SIG-M5 (cell line): ENCODE measurements at places on chromosomes 6 and 20.

GRCh38 chr6:83824388-83824801, 28.8 kb upstream of the RIPPLY2 start:
- no peak for DNase-seq

DNA sequence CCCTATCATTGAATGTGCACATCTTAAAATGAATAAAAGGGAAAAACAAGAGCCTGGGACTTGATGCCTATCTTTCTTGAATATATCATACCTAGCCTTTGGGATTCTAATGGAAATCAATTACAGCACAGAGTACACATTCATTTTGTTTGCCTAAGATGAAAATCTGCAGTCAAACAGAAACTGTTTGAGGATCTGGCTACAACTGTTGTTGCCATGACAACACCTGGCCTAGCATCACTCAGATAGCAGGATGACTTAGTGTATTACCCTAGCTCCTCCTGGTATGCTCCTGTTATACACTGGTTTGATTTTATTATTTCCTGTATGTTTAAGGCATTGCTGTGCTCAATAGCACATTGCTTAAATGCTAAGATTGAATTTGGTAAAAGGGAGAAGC, 71.5 kb upstream of the LAMP5 start:
- no peak for DNase-seq

- DNase-seq, result no peak
These were observed 23.6 kb downstream of the IL17A start for GRCh38 chr6:52209770-52210169.

- DNase-seq, result no peak
These were observed 30.5 kb downstream of the SLC22A23 start for GRCh38 chr6:3426091-3426926.

DNA sequence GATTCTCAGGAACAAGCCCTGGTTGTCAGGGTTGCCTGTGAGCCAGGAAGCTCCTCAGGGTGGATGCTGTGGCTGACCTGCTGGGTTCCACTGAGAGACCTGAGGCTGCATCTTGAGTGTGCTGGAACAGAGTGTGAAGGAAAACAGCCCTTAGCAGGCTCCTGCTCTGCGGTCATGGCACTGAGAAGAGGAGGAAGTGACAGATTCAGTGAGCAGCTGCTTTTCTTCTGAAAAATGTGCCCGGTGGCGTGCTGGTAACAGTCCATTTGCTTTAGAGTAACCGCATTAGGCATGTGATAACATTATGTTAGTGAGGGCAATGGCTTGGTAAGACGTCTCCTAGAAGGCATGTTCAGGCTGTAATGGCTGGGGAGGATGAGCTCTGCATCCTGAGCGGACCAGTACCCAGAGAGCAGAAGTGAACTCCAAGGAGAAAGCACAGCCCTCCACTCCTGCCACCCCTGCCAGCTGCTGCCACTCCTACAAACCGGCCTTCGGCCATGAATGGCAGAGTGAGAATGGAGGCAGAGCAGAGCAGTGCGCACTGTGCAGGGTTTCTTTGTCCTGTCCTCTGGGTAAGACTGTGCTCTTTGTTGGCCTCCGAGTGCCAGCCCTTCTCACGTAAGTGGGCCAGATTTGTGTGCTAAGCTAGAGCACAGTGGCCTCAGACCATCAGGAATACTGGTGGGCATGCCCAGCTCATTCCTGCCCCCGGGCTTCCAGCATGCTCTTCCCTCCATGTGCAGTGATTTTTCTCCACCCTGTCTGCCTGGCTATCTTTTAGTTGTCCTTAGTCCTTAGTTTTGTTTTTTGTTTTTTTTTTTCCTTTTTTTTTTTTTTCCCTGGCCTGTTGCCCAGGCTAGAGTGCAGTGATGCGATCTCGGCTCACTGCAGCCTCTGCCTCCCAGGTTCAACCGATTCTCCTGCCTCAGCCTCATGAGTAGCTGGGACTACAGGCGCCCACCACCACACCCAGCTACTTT, 98.1 kb upstream of the VSTM2L start:
- DNase-seq, result no peak

DNA sequence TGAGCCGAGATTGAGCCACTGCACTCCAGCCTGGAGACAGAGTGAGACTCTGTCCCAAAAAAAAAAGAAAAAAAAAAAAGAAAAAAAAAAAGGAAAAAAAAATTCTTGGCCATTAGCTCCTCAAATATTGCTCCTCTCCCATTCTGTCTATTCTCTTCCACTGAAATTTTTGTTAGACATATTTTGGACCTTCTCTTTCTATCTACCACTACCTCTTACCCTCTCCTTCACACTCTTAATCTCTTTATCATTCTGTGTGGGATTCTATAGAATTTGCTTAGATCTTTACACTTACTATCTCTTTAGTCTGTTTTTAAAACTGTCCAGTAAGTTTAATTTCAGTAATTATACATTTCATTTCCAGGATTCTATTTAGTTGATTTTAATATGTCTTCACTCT, 85.0 kb downstream of the IRAK1BP1 start:
- DNase-seq, result no peak

GRCh38 chr6:14459315-14459714, 341.7 kb downstream of the CD83 start:
- DNase-seq, result no peak

- DNase-seq, result no peak
These were observed 394 bp downstream of the AKAP12 start for GRCh38 chr6:151240036-151240685.

DNA sequence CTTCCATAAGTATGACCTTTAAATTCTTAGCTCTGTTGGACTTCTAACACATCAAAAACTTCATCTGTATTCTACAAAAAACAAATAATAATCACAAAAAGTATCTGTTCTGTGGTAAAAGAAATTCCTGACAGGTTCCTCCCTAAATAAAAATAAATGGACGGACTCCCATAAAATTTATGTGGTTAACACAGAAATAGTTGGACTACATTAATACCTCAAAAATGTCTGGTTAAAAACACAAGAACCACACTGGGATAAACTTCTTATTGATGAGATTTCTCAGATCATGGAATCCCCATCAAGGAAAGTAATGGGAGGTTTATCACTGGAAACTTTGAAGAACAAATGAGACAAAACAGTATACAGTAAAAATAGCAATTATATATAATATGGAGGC, 172.4 kb downstream of the MOXD1 start:
- no peak for DNase-seq

DNA sequence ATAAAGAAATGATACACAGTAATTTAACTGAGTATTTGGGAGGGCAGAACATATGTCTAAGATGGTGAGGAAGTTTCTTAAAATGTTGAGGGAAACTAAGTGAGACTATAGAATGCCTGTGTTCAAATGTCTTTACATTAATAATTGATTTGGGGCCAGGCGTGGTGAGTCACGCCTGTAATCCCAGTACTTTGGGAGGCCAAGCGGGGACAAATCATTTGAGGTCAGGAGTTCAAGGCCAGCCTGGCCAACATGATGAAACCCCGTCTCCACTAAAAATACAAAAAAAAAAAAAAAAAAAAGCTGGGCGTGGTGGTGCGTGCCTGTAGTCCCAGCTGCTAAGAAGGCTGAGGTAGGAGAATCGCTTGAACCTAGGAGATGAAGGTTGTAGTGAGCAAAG, 66.7 kb downstream of the THEMIS start:
- DNase-seq, result no peak

DNA sequence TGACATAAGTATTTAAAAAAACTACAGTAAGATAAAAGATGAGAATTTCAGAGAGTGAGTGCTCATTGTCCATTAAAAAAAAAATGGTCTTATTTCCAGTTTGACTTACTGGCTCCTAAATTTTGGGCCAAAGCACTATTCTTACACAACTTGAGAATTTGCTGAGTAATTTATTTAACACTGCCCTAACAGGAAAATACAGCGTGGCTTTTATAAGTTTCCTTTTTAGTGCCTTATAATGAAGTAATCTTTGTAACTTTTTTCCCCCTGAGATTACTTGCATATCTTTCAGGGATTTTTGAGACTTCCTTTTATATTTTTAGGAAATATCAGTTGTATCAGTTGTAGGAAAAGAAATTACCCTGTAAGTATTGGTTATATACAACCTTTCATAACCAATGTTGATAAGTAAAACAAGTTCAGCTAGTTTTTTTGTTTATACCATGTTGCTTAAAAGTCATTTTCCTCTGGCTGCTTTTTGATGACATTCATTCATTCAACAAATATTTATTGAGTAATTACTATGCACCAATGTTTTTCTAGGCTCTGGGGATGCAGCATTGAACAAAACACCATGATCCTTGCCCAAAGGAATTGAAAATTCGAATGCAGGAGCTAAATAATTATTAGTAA, 106.4 kb upstream of the SGK1 start:
- no peak for DNase-seq

- no peak for DNase-seq
These were observed 62.6 kb downstream of the IGF2R start for GRCh38 chr6:160031442-160031841.

DNA sequence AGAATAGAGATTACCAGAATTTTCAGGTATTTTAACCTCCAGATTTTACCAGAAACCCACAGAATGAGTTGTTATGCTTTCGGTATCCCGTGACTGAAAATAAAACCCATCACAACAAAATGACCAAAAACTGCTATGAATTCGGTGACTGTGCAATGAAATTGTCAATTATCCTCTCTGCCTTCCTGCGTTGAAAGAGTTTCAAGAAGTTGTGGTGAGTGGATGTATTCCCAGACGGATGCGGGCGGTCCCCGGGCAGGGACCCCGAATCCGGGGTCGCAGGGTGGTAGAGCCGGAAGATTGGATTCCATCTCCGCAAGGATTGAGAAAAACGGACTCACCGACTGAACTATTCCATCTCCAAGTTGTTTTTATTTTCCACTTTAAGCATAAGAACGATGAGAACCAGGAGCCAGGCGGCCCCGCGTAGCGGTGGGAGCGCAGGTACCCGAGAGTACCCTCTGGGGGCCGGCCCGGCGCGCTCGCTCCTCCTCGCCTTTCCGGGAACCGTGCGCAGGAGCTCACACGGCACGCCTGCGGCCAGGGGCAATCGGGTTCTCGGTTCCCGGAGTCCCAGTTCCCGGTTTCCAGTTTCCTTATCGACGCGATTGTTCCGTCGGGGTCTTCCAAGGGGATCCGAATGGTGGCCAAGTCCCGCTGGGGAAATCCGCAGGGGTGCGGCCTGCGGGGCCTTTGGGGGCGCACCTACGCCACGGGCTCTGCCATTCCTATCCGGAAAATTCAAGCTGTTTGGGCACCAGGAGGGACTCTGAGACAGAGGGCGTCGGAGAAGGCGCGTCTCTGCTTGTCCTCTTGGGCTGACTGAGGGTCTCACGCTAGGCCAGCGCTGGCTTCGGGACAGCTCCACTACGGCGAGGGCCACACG, 104.9 kb upstream of the PRDM1 start:
- no peak for DNase-seq

DNA sequence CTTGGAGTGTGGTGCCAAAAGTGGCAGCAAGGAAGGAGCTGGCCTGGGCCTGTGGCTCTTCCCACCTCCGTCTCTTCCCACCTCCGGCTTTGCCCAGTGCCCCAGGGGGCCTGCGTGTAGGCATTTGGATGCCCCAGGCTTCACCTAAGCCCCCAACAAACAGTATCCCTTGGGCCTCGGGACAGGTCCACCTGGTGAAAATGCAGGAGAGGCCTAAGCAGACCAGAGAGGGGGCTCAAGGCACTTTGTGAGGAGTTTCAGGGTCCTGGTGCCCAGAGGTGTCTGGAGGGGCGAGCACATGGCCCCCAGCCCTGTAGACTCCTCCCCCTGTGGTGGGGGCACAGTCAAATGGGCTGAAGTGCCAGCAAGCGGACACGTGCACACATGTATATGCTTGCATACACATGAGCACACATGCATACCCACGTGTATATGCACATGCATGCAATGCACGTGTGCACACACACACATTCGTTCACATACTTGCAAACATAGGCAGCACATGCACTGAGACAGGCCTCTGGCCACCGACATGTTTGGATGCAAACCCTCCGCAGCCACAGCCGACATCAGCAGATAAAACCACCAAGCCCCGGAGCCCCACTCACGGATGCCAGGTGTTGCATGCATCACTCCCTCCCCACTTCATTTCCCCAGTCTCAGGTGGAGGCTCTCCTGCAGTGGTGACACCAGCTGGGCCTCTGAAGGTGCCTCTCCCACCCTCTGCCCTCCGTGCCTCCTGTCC, 124.5 kb downstream of the TAF4 start:
- DNase-seq, result no peak

GRCh38 chr20:19451923-19452295, 239.5 kb downstream of the SLC24A3 start:
- DNase-seq, result no peak
